Left kidney (tissue), 8 donors: ENCODE measurements at places on chromosomes 3 and 15. TPM values are rescaled to one million over a fixed set of nuclear protein-coding genes. Genes with fewer than 3 reads are reported as not detected.

DNA sequence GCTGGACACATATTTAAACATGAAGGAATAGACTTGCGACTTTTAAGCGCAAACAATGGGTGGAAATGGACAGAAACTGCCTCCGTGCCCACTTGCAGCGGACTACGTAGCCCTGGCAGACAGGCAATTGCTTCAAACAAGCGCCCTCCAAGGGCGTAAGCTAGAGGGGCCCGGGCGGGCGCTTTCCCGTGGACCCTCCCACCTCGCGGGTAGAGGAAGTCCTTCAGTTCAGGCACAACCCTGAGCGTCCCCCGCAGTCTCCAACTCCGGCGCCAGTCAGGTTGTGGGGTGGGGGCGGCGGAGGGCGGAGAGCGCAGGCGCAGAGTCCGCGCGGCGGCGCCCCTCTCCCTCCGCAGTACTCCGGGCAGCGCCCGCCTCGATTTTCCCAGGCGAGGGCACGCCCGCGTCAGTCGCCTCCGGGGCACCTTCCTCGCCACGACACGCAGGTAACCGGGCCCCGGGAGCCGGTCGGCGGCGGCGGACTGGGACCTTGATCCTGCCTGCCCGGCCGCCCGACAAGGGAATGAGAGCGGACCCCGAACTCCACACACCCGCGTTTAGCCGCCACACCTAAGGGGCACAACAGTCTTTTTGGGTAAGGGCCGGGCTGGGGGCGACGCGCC is at the start of gene SLC35G2:
Gene SLC35G2 (plus strand): TSS at position 358 of the 623 bp plus-strand sequence. CDS start 35,335 bp downstream, outside the sequence.
- DNase-seq, result peak; percentile 68

- DNase-seq, result no peak
Observed at GRCh38 chr3:27244374-27244773, 124.8 kb downstream of the NEK10 start.

The GRK7 gene
- 0.18 TPM for polyA plus RNA-seq

DNA sequence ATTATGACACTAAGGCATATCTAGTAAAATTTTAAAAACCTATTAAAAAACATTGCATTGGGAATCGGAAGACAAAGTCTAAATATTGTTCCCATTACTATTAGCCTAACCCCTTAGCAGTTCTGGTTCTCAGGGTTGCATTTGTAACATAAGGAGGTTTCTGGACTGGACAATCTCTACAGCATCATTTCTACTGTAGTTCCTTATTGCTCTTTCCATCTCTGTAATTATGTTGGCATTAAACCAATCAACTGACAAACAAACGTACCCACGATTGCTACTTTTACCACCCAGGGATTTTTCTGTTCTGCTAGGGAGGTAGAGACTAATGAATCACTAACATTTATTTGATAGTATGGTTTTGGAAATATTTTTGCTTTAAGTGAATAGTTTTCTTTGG is 190.8 kb downstream of the CBLB start:
- DNase-seq, result no peak

- DNase-seq, result no peak
Observed at GRCh38 chr3:185667574-185667973, 81.5 kb downstream of the SENP2 start.

The KBTBD13 gene
- polyA plus RNA-seq, result 0.07 TPM

The SLC28A2 gene
- 1.0 TPM for polyA plus RNA-seq

GRCh38 chr3:159252274-159252673 is 450.4 kb downstream of the MFSD1 start:
- no peak for DNase-seq

The ARIH1 gene
- polyA plus RNA-seq, result 199 TPM

- no peak for DNase-seq
Observed at GRCh38 chr15:75346796-75347221, at the start of gene NEIL1. TSS of gene NEIL1 (plus strand) at chr15:75347039. CDS start at chr15:75348906, 1,867 bp downstream.
